Trophoblast cell (in vitro differentiated cells and primary cell): ENCODE measurements at places on chromosomes 3 and 15.

- peaks cover 20% of the 10 kb centered on the region for H3K4me1 ChIP-seq
- H3K36me3 ChIP-seq = no peaks in the 10 kb centered on the region
- no peak overlapping the region for H3K4me3 ChIP-seq
- no peaks in the 10 kb centered on the region for H3K27me3 ChIP-seq
Measured at GRCh38 chr3:32797776-32798175, 20.0 kb upstream of the TRIM71 start.

DNA sequence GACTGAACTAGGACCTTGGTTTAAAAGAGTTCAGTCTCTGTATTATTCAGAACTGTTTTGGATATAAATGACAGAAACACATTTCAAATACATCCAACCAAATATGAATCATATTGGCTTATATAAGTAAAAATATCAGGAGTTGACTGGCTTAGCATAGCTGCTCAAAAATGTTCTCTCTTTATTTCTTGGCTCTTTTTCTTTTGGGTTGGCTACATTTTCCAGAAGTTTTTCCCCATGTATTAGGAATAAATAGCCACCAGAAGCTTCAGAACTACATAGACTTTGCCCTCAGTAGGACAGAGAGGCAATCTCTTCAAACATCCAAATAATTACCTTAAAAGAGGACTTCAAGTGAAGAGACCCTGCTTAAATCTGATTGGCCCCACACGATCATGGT, 32.7 kb downstream of the KCNMB2 start:
- H3K27me3 ChIP-seq = no peaks in the 10 kb centered on the region
- no peak overlapping the region for H3K4me3 ChIP-seq
- H3K36me3 ChIP-seq = no peaks in the 10 kb centered on the region
- no peak for DNase-seq
- H3K27ac ChIP-seq = no peak overlapping the region

DNA sequence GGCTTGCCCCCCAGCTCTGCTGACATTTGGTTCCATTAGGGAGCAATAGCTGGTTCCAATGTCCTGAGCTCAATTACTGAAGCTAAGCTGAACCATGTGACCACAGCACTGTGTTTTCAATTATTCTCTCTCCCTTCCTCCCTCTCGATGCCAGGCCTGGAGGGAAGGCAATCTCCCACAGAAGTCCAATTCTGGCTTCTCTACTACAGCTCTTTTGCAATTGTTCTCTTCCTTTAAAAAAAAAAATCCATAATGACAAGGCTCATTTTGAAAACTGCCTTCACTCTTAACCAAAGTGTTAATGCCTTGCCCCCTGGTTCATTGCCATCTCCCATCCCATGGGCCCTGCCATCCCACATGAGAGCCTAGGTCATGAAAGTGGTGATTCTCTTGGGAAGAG, 24.8 kb downstream of the IL16 start:
- H3K36me3 ChIP-seq = no peaks in the 10 kb centered on the region
- DNase-seq = no peak
- no peaks in the 10 kb centered on the region for H3K4me1 ChIP-seq
- H3K4me3 ChIP-seq = no peak overlapping the region

DNA sequence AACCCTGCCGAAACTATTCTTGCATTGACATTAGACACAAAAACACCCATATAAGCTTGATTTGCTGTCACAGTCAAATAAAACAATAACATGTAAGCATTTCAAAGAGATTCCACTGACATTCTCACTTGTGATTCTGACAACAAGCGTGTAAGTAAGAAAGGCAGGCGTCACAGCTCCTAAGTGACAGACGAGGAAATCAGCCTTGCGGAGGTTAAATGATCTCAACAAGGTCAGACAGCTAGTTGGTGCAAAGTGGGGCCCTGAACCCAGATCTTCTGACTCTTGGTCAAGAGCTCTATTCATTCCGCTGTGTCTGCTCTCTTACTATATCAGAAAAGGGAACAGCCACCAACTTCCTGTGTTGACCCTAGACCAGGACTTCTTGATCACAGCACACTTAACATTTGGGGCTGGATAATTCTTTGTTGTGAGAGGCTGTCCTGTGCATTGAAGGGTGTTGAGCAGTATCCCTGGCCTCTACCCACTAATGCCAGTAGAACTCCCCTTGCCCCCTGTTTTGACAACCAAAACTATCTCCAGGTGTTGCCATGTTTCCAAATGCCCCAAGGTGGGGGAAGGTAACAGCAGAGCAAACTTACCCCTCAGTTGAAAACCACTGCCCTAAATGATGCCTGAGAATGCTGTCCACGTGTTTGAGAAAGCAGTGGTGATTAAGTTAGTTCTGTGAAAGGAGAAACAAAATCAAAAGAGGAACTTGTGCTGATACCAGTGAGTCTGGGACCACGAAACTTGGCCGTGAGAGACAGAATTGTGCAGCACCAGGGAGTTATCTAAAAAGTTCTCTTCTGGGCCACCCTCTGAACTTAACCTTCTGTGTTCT, 86.1 kb downstream of the LIPC start:
- no peaks in the 10 kb centered on the region for H3K36me3 ChIP-seq
- H3K27me3 ChIP-seq = no peaks in the 10 kb centered on the region
- no peak overlapping the region for H3K4me3 ChIP-seq

GRCh38 chr3:149013726-149014125, 22.4 kb downstream of the GYG1 start:
- no peak for DNase-seq
- H3K36me3 ChIP-seq = no peaks in the 10 kb centered on the region
- H3K27me3 ChIP-seq = no peaks in the 10 kb centered on the region
- H3K4me3 ChIP-seq = no peak overlapping the region

DNA sequence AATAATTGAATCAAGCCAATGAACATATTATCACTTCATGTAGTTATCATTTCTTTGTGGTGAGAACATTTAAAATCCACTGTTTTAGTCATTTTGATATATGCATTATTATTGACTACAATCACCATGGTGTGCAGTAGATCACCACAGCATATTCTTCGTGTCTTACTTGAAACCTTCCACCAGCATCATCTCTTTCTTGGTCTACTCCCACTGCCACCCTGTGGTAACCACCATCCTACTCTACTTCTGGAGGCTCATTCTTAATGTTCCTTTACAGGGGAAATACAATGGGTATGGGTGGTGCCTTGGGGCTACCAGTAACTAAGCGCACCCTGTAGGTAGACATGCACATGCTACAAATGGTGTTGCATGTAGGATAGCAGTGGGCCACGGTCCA, 25.4 kb downstream of the PXK start:
- no peak for DNase-seq
- no peak overlapping the region for H3K4me3 ChIP-seq
- no peaks in the 10 kb centered on the region for H3K27me3 ChIP-seq
- no peak overlapping the region for H3K27ac ChIP-seq
- H3K4me1 ChIP-seq = no peaks in the 10 kb centered on the region

GRCh38 chr15:66290518-66290917, 2.9 kb upstream of the DIS3L start:
- no peak overlapping the region for H3K4me3 ChIP-seq
- no peak for DNase-seq
- H3K36me3 ChIP-seq = no peaks in the 10 kb centered on the region
- H3K27ac ChIP-seq = no peak overlapping the region
- H3K27me3 ChIP-seq = no peaks in the 10 kb centered on the region

- no peak for DNase-seq
- H3K27me3 ChIP-seq = no peaks in the 10 kb centered on the region
- H3K4me3 ChIP-seq = no peak overlapping the region
- peaks cover 2% of the 10 kb centered on the region for H3K4me1 ChIP-seq
Measured at GRCh38 chr15:78434134-78434533, 3.9 kb upstream of the IREB2 start.
